ENCODE measurements at places on chromosomes 5 and 9.
A peak's percentile ranks its signal among the peaks of the same experiment; 100 is the strongest.

- DNase-seq = no peak
These were observed 112.9 kb downstream of the SPATA31D1 start for GRCh38 chr9:82101475-82101874.

GRCh38 chr5:7897014-7897600 is 28.2 kb downstream of the MTRR start:
- peak; percentile 5 for DNase-seq

DNA sequence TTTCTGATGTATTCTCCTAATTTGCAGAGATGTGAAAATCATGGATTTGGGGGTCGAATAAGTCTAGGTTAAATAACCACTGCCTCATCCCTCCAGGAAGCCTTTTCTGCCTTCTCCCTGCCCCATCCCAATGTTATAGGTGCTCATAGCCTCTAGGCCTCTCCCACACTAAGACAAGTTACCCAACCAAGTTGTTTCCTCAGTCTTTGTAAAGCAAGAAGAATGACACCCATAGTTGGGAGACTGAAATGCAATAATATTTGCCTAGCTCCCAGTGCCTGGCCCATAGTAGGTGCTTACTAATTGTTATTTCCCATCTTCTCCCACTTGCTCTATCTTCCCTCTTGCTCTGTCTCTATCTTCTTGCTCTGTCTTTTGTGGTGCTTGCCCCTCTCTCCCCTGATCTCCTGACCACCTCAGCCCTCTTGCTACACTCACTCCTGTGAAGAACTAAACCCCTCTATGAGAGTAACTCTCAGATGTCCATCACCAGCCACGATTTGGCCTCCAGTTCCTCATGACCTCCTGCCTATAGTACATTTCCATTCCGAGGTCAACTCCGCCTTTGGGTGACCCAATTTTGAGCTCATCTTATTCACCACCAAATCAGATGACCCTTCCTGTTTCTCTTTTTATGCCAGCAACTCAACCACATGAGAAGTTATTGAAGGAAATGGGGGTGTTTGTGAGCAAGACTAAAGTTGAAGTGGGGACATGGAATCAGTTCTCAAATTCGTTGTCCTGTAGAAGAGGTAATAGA is 7.0 kb downstream of the AFAP1L1 start:
- DNase-seq = no peak

DNA sequence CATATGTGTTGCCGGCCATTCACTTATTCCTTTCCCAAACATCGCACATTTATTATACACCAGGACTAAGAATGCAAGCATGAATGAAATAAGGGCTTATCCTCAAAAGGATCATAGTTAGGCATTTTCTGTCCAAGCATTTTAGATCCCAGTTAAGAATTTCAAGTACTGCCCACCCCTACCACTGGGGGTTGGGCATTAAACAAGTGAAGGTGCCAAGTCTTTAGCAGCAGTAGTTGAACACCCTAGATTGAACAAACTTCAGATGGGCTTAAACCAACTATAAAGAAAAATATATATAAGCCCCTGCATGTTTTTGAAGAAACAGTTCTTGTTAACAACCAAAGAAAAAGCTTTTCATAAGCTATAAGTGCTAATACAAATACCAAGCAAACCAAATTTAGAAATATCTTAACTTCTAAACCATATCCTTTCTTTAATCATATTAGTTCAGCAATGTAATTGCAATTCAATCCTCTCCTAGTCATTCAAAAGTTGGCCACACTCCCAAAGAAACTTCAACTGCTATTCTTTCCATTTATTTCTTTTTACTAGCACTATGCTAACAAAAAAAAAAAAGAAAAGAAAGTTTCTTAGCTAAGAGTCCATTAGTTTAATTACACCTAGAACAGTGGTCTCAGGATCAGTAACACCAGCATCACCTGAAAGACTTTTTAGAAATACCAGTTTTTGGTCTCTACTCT is 149.8 kb downstream of the MLLT3 start:
- DNase-seq = no peak

DNA sequence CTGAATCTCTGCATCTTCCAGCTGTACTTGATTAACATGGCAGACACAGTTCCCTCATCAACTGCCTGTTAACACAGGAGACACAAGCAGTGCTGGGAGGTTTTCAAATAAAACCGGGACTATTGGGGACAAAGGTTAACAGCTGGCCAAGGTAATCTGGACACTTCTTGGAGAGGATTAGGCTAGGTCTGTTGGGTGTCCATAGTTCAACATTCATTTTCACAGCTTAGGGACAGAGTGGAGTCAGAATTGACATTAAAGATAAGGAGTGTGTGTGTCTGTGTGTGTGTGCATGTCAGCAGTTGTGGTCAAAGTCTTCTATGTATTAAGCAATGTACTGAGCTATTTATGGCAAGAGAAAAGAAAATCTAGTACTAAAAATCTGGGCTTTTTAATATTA is 216.2 kb downstream of the MED10 start:
- DNase-seq = no peak

DNA sequence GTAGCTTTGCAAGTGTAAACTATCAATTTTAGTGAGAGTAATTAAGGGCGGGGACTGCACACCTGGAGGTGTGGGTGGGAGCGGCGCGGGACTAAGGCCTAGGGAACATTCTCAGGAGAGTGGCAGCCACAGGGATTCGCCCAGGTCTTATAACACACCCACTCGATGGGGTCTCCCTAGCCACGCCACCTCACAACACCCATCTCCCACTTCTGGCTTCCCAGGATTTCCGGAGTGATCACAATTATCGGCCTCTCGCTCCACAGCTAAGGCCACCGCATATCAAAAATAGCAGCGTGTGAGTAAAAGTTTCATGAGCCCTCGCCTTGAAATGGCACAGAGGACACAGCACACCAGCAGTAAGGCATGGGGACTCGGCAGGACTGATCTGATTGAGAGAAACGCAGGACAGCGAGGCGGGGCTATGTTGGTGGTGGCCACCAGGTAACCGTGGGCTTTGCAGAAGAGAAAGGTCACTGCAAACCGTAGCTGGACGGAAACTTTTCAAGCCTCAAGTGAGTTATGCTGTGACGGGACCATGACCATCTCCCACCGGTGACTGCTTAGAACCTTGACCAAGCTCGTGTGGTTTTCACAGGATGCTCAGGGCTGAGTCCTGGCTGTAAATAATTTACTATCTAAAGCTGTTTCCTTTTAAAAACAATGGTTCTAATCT is 1.1 kb upstream of the LPAR1 start:
- no peak for DNase-seq

DNA sequence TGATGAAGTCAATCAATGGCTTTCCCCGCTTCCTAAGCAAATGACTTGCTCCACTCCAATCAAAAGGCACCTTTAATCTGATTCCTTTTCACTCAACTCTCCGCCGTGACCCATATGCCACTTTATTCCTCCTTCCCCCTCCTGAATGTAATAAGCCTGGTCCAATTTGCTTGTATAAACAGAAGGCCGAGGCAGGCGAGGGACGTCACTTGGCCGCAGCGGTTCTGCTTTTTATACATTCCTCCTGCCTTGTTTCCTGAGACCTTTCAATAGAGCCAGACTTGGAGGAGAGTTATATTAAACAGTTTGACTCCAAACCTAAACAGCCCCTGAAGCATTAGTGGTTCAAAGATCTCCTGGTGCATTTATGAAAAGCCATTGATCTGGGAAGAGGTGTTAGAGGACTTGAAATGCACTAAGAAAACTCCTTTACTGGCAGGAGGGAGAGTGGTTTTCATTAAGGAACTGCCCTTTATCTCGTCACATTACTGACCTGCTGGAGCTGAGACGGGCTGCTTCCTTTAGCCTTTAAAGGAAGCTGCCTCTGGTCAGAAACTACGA is 273.4 kb downstream of the SLIT3 start:
- no peak for DNase-seq

DNA sequence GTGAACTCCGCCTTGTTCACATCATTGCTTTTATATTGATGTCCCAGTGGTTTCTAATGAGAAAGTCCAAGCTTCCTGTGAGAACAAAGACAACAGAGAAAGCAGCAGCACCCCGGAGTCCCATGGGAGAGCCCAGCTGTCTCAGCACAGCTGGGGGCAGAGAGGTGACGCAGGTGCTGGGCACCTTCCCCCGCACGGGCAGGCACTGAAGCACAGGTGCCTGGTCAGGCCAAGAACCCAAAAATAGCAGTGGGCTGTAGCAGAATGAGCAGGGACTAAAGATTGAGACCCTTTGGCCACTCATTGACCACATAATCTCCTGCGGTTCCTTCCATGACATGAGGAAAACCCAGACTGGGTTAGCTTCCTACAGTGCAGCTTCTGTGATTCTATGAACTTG is 18.8 kb downstream of the SRD5A1 start:
- DNase-seq = no peak
